ENCODE measurements at places on chromosomes 16 and 17.

GRCh38 chr16:70739389-70739788 lies 53.5 kb upstream of the MTSS2 start:
- no peak for DNase-seq

DNA sequence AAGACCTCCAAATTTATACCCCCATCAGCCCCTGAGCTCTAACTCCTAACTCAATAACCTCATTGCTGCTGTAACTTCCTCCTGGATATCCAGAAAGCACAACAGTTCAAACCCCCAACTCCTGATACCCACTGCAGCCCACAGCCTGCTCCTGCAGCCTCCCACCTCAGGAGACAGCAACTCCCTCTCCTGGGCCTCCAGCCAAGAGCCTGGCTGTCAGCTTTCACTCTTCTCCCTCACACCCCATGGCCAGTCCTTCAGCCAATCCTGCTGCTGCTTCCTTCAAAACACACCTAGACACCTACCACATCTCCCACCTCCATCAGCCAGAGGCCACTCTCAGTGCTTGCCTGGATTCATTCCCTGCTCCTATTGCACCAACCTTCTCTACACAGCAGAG lies 5.4 kb downstream of the GINS2 start:
- no peak for DNase-seq

- DNase-seq, result no peak
Measured at GRCh38 chr17:80091376-80091775, 10.0 kb upstream of the GAA start.

DNA sequence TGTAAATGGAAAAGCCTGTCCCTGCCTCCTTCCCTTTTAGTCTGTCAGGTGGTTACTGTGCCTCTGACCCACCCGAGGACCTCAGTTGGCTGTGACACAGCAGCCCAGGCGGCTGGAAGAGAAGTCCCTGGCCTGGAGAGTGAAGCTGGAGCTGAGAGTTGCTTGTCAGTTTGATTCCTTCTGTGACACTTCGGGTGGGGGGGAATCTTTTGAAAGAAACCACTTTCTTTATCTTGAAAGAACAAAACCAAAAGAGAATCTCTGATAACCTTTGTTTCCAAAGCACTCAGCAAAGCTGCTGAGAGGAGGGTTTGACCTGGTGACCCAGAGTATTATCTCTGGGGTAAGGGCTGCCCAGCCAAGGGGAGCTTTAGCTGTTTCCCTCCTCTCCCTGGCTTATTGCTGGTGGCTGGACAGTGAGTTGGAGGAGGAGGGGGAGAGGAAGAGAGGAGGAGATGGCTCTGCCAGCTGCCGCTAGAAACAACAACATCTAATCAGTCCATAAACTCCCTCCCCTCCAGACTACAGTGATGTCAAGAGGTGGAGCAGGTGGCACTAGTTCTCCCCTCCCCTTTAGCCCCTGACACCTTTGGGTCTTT lies 34.0 kb downstream of the YPEL2 start:
- DNase-seq, result no peak

GRCh38 chr16:642189-643049 lies 791 bp downstream of the MCRIP2 start:
- DNase-seq, result peak; percentile 49

DNA sequence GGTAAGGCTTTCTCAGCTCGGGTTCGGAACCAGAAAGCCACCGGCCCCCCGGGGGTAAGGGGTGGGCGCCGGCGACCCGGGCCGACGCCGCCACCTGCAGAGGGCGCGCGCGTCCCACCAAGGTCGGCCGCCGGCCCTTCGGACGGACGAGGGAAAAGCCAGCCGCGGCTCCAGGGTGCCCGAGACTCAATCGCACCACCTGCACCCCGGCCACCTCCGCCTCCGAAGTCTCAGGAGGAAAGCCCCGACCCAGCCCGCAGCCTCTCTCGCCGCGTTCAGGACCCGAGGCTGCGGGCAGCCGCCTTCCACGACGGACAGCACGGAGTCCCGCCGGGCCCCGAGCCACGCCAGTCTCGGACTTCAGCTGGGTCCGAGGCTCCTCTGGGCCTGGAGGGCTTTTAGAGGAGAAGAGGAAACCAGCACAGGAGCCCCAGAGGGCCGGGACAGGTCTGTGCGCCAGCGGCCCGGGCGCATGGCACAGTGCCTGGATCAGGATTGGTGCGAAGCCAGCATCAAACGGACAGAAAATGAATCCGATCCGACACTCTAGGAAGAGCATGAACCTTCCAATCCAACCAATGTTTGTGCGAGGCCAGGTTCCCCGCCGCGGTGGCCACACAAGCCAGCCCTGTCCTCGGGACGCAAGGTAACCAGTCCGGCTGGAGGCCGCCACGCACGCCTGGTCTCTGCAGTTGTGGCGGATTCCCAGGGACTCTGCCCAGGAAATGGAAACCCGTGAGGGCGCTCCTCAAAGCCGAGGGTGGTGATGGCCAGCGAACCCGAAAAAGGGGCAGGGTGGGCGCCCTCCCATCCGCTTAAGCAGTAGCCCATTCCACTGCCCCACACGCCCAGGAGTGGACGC lies 6.7 kb downstream of the CBX8 start:
- no peak for DNase-seq

DNA sequence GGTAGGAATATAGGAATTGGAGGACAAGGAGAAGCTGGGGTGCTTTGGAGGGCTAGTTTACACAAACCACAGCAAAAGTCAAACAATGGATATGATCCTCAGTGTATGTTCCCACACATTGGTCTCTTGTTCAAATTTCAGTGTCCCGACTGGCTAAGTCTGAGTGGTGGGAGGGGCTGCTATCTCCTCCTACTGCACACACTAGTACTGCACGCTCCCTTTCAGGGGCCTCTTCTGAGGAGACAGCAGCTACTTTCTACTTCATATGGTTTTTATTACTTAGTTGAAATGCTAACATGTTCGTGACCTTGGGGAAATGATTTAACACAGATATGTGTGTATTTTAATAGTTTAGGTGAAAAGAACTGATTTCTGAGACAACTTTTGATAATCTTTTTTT lies 18.8 kb upstream of the KRT10 start:
- no peak for DNase-seq

DNA sequence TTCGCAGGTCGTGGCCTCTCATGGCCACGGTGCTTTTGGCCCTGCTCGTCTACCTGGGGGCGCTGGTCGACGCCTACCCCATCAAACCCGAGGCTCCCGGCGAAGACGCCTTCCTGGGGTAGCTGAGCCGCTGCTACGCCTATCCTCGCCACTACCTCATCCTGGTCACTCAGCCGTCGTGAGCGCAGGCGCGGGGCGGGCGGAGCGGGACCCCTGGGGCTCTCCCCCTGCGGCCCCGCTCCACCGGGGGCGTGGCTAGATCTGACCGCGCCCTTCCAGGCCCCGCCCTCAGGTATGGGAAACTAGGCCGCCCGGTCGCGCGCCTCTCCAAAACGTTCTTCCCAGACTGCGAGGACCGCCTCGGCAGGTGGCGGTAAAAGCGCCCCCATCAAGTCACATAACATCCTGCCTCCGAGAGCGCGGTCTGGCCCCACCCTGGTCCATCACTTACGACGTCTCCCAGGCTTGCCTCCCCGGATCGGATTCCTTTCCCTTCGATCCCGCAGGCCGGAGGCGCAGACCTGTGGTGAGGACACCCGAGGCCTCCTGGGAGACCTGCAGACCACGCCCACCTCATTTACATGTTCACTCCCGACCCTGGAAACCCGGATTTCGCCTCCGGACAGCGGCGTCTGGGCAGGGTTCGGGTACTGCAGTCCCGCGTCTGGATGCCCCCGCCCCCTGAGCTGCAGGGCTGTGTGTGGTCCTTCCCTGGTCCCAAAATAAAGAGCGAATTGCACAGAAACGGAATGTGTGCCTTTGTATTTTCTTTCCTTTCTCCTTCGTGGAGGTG lies 91.5 kb upstream of the TMEM97 start:
- peak; percentile 51 for DNase-seq

DNA sequence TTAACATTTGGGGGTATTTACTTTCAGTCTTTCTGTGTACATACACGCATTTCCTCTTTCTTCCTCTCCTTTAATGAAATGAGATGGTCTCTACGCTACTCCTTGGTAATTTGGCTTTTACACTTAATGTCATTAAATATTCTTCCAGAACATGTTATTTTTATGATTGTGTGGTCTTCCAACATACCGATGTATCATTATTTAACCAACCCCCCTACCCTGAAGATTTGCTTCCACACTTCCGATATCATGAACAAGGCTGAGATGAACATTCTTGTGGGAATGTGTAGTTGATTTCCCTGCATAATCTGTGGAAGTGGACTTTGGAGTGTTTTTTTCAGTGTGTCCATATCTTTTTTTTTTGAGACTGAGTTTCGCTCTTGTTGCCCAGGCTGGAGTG lies 2.3 kb upstream of the PGS1 start:
- DNase-seq, result no peak

DNA sequence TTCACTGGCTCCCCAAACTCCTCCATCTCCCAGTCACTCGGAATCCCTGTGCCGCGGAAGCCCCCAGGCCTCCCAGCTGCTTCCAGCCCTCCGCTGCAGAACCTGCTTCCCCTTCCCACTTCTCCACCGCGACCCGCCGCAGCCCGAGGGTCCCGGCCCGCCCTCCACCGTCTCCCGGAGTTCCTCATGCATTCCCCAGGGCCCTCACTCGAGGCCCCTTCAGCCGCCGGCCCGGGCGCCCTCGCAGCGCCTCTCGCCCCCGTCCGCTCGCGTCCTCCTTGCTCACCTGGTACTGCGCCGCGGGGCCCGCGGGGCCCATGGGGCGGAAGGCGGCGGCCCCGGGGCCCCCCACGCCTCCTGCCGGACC lies 329 bp downstream of the SMARCD2 start:
- DNase-seq, result peak; percentile 54

- DNase-seq, result no peak
Measured at GRCh38 chr16:7964167-7964566, 626.1 kb downstream of the TMEM114 start.

GRCh38 chr16:10988879-10989278 lies 44.5 kb downstream of the CLEC16A start:
- no peak for DNase-seq

DNA sequence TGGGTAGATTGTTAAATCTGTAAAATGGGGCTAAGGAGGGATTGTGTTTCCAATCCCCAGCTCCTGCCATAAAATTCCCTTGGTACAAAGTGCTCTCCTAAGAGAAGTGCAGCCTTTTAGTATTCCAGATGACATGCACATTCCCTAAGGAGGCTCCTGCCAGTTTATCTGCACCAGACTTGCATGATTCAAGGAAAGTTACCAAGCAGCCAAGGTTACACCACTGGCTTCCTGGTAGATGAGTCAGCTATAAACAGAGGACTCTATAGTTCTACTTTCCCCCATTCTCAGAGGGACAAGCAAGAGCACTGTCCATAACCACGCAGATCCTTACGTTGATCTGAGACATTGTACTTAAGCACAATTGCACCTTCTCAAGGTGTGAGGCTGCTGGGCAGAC lies 1.9 kb downstream of the CALB2 start:
- DNase-seq, result no peak

GRCh38 chr16:73026754-73027684 lies 20.9 kb downstream of the ZFHX3 start:
- DNase-seq, result no peak

DNA sequence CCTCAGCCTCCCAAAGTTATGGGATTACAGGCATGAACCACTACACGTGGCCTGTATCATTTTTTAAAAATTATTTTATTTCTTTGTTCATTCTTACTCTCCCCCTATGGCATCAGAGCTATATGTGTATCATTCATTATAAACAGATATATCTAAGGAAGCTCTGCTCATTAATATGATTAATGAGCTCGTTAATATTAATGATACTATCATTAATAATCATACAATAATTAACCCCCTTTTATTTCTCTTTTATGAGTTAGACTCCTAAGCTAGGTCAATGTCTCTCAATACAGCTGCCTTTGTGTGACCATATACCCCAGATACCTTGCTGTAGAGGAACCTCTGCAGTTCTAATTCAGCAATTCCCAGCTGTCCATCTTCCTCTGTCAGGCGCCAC lies 4.5 kb upstream of the RSKR start:
- DNase-seq, result no peak
